Eye (tissue), 1 donor: ENCODE measurements at places on chromosomes 11 and 22.

DNA sequence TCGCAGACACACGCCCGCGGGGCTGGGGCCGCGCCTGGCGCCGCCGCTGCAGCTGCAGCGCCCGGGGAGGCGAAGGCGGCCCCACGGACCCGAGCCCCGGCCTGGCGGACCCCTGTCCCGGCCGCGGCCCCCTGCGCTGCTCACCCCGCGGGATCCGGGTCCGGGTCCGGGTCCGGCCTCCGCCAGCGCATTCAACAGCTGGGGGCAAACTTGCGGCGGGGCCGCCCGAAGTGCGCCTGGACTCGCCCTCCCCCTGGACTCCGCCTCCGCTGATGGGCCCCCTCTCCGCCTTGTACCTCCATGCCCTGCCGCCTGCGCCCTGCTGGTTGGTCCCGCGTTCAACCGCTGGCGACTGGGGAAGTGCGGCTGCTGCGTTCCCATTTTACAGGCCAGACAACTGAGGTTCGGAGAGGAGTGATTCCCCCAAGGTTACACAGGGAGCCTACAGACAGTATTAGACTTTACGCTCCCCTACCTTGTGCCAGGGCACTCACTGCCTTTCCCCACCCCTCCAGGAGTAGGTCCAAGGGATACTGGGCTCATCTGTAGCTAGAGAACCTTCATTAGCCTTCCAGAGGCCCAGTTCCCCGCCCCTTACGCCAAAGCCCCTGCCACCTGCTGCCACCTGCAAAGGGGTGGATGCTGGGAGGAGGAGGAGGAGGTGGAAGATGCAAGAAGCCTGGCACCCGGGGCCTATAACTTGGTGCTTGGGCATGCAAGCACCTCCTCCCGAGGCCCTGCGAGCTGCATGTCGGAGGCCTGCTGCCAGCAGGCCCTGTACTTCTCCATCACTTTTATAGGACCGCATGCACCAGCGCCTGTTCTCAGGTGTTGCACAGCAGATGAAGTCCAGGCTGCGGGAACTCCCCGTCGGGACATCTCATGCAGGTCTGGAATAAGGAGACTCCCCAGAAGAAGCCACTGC lies 694 bp upstream of the ELFN2 start:
- DNase-seq: no peak

- no peak for DNase-seq
Observed at GRCh38 chr11:45091563-45092403, 54.7 kb upstream of the PRDM11 start.

DNA sequence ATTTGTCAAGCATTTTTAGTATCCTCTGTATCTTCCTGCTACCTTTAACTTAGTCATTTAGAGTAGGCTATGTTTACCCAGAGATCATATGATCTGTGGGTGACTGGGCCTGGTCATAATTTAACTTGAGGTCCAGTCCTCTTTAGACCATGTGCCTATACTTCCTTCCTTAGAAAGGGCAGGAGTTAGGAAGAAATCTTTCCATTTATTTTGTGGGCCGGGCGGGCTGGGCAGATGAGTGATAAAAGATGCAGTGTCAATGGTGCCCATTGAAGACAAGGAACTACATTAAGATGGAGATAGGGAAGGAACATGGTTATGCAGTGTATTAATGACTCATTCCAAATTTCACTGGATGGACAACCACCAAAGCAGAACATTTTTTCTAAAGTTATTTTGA lies 30.9 kb upstream of the PDE3B start:
- DNase-seq: no peak

- no peak for DNase-seq
Observed at GRCh38 chr11:102921587-102922220, 33.8 kb downstream of the MMP13 start.

DNA sequence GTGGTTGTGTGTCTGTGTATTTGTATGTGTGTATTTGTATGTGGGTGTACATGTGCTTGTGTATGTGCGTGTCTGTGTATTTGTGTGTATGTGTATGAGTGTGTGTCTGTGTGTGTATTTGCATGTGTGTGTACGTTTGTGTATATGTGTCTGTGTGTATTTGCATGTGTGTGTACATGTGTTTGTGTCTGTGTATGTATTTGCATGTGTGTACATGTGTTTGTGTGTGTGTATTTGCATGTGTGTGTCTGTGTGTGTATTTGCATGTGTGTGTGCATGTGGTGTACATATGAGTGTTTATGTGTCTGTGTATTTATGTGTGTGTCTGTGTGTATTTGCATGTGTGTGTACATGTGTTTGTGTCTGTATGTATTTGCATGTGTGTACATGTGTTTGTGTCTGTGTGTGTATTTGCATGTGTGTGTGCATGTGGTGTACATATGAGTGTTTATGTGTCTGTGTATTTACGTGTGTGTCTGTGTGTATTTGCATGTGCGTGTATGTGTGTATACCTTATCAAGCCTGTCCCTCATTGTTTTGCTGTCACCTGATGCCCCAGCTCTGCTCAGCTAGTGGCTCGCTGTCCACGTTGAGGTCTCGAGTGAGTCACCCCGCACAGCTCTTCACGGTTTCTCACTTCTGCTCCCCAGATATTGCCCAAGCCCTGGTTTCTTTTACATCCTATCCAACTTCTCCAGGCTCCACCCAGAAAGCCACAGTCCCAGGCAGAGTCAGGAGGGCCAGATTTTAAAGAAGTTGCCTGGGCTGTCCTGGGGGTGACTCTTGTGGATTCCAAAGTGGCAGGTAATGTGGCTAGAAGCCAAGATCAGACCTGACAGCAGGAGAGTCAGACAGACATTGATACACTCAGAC lies 15.2 kb downstream of the MB start:
- no peak for DNase-seq

DNA sequence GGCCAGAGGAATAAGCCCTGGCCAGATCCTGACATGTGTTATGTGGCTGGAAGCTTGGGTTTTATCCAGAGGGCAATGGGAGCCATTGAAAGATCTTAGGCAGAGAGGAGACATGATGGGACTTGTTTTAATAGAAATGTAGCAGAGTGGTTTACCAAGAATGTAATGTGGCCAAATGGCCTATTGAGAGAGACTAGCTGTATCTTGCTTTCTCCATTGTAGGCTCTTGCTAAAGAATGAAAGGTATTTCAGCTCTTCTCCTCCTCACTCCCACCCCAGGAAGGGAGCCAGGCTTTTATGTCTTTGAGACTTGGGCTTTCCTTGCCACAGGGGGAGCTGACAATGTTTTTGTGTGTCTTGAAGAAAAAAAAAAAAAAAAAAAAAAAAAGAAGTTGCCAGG lies 82.3 kb downstream of the TRIM29 start:
- DNase-seq: no peak

DNA sequence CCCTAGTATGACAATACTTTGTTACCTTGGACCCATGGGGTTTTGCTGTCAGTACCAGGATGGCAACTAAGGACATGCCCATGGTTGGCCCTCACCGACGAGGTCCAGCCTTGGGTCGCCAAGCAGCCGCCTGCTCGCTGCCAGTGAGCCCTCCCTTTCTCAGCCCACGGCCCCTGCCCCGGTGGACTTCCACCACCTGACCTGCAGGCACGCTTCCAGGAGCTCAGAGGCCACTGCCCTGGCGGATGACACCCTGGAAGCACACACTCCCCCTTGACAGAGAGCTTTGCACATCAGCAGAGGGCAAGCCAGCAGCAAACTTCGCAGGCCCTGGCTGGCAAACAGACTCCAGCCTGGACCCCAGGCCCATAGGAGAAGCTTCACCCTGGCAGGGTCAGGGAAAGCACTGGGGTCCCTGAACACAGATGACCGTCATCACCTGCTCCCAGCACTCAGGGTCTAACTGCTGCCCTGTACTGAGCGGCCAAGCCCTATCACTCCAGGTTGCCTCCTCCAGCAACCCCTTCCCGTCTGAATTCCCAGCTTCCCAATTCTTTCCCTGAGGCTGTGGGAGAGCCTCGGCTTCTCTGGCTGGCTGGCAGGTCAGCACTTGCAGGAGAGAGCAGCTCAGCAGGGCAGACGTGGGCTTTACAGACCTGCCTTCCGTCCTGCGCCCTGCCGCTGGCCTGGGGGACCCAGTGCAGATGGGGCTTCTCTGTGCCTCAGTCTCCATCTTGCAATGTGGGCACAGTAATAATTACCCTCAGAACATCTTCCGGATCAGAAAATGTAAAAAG lies 2.7 kb upstream of the PPARA start:
- peak; percentile 12 for DNase-seq

DNA sequence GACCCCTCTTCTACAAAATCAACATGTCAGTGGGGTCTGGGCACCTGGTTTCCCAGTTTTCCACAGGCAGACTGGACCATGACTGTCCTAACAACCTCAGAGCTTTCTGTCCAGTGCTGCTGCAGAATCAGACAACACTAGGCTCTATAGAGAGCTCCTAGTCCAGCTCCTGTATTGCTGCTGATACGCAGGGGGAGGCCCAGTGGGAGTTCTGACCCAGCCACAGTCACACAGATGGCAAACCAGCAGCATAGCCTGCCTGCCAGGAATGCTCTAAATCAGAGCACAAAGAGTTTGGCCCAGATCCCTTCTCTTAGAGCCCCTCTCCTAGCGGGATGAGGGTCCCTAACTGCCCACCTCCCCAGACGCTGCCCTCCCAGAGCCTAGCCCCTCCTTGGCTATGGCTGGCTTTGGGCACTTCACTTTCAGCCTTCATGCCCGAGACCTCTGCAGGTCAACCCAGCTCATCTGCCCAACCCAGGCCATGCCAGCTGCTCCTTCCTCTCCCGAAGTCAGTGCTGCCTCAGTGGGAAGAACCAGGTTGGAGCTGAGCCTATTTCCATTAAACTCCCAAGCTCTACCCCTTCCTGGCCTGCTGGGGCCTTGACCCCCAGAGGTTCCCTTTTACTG lies 15.8 kb upstream of the SLCO2B1 start:
- DNase-seq: no peak

- peak; percentile 71 for DNase-seq
Observed at GRCh38 chr22:31857247-31857646, 87.1 kb upstream of the YWHAH start.

DNA sequence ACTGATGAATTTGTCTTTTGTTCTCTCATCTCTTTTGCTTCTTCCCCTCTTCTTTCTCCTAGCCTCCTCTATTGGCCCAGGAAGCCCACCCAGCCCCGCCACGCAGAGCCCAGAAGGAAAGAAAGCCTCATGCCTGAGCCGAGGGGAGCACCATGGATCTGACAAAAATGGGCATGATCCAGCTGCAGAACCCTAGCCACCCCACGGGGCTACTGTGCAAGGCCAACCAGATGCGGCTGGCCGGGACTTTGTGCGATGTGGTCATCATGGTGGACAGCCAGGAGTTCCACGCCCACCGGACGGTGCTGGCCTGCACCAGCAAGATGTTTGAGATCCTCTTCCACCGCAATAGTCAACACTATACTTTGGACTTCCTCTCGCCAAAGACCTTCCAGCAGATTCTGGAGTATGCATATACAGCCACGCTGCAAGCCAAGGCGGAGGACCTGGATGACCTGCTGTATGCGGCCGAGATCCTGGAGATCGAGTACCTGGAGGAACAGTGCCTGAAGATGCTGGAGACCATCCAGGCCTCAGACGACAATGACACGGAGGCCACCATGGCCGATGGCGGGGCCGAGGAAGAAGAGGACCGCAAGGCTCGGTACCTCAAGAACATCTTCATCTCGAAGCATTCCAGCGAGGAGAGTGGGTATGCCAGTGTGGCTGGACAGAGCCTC lies 3.8 kb downstream of the ZBTB16 start:
- no peak for DNase-seq

DNA sequence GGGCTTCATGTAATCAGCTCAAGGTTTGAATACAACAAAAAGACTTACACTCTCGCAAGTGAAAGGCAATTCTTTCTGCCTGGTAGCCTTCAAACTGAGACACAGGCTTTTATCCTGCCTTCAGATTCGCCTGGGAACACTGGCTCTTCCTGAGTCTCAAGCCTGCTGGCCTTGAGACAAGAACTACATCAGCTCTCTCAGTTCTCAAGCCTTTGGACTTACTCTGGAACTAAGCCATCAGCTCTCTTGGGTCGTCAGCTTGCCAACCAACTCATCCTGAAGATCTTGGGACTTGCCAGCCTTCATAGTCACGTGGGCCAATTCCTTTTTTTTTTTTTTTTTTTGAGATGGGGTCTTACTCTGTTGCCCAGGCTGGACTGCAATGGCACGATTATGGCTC lies 35.7 kb upstream of the LRRC10B start:
- no peak for DNase-seq
